Endothelial cell (in vitro differentiated cells): ENCODE measurements at places on chromosomes 2 and 18.
A peak's percentile ranks its signal among the peaks of the same experiment; 100 is the strongest.

- peak; percentile 27 for DNase-seq
Observed at GRCh38 chr18:3593381-3593903, 143.5 kb downstream of the TGIF1 start.

DNA sequence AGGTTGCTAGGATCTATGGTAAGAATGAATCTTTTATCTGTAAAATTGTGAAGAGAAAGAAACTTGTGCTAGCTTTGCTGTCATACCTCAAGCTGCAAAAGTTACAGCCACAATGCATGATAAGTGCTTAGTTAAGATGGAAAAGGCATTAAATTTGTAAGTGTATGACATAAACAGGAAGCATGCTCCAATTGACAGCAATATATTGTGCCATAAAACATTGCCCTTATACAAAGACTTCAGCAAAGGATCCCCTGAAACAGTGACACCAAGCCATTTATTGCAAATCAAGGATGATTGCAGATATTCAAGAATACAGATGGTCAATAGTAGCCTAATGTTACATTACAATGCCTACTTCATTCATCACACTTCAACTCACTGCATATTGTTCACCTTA lies 283.1 kb downstream of the CPS1 start:
- DNase-seq, result no peak

- no peak for DNase-seq
Observed at GRCh38 chr2:10499911-10500521, 51.9 kb upstream of the ODC1 start.

DNA sequence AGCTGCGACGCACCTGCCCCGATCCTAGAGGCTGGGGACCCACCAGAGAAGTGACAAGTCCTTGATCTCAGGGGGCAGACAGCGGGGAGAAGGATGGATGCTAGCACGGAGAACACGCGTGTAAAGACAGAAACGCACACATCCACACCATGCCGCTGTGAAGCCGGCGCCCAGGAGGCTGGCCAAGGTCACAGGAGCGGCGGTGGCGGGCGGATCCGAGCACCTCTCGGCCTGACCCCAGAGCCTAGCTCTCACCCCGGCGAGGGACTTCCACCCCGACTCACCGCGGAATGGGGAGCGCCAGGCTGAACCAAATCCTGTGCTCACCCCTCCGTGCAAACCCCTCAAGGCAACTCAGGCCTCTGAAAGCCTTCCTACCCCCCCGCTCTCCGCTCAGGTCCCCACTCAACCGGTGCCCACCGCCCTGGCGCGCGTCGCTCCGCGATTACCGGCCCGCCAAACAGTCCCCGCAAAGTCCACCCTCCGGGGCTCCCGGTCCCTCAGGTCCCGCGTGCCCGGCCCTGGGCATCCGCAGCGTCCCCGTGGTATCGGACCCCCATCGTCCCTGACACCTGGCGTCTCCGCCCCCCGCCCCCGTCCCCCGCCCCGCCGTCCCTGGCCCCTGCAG lies 460 bp upstream of the LRRFIP1 start:
- DNase-seq, result no peak
